ENCODE measurements at places on chromosomes 12 and 14.

DNA sequence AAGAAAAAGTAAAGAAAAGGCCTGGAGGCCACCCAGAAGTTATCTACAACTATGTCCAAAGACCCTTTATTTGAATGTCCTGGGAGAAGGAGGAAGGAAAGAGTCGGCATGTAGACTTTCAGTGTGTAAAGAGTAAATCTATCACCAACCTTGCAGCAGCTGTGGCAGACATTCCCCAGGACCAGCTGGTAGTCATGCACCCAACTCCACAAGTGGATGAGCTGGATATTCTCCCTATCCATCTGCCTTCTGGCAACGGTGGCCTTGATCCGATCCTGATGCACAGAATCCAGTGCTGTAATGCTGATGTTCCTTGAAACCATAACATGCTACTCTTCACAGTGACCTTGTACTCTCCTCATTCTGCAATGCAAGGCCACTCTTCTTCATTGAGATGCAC, 27.3 kb downstream of the KRT76 start:
- DNase-seq, result no peak

GRCh38 chr12:75850721-75851462, 180.7 kb downstream of the PHLDA1 start:
- DNase-seq, result no peak

DNA sequence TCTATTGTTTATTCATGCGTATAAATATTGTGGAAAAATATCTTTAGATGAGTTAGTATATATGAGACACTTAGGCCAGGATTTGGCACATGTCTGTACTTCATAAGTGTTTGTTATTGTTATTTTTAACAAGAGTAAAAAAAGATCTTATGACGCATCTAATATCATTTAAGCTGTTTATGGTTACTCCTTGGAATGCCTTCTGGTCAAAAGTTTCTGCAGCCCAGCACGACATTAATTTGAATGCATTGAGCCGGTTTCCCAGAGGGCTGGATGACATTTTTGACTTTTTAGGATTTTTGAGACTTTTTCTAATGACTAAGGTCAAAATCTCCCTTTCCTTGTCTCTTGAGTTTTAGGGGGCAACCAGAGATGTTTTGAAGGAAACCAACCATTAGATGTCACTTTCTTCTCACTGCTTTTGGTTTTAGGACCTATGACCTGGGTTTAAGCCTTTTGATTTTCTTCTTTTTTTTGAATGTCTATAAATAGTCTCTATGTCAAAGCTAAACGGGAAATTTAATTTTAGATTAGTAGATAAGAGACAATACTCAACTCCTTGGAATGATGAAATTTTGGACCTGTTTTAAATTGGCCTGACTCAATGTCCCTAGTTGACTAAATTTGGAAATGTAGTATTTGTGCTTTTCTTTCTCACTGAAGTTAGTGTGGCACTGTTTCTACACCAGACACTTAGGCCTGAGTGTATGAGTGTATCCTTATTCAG, 215.5 kb downstream of the AEBP2 start:
- DNase-seq, result no peak

DNA sequence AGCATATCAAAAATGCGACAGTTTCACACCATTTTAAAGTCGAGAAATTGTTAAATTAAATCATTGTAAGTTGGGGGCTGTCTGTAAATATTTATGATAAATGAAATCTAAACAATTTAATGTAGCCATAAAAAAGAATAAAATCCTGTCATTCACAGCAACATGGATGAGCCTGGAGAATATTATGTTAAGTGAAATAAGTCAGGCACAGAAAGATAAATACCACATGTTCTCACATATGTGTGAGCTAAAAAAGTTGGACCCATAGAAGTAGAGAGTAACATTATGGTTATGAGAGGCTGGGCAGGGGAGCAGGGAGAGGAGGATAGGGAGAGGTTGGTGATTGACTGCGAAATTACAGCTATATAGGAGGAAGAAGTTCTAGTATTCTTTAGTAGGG, 135.9 kb downstream of the GARIN6 start:
- no peak for DNase-seq

GRCh38 chr14:98259881-98260280, 1012.1 kb downstream of the BCL11B start:
- no peak for DNase-seq

DNA sequence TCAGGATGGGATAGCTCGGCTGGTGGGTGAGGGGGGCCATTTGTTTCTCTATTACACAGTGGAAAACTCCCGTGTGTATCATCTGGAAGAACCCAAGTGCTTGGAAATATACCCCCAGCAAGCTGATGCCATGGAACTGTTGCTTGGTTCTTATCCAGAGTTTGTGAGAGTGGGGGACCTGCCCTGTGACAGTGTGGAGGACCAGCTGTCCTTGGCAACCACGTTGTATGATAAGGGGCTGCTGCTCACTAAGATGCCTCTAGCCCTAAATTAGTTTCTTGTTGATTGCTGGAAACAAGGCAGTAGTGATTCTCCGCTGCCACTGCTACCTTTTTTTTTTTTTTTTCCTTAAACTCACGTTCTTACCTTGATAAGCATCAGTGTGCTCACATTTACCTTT, 1.9 kb downstream of the RIOX1 start:
- DNase-seq, result no peak

DNA sequence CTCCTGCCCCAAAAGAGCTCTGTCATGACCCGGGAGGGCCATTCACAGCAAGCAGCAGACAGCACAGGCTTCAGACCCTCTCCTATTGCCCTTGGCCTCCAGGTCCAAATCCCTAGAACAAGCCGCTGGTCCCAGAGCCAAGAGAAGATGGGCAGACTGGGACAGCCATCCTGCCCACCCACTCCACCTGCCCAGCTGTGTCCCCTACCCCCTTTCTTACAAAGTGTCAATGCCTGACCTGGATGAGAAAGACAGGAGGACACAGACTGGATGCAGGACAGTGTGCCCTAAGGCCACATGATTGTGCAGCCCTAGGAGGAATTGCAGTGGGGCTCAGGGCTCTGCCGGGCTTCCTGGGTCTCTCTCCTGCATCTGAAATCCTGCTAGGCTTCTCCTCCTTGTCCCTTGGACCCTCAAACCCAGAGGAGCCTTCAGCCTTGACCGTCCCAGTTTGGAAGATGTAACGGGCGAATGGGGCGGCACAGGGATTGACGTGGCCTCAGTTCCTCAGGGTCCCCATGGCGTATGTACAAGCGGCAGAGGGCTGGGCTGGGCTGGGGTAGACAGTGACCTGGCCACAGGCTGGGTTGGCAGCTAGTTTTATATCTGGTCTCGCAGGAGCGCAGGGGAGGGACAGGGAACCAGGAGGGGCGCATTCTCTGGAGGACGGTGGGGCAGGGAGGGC, 27.1 kb upstream of the BCDIN3D start:
- DNase-seq, result no peak

DNA sequence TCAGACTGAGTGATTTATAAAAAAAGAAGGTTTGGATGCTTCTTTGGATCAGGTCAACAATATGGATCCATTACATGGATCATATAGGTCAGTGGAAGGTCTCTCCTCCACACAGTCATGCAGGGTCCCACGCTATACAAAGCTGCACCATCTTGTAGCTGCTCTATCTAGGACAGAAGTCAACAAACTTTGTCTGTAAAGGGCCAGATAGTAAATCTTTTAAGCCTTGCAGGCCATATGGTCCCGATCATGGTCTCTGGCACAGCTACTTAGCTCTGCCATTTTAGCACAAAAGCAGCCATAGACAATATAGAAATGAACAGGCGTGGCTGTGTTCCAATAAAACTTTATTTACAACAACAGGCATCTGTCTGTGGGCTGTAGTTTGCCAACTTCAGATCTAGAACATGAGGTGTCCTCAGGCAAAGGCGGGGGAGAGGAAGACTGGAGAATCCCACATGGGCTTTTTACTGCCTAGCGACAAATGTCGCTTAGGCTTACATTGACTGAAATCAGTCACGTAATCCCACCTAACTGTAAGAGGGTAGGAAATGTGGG, 36.7 kb downstream of the TMEM233 start:
- DNase-seq, result no peak

DNA sequence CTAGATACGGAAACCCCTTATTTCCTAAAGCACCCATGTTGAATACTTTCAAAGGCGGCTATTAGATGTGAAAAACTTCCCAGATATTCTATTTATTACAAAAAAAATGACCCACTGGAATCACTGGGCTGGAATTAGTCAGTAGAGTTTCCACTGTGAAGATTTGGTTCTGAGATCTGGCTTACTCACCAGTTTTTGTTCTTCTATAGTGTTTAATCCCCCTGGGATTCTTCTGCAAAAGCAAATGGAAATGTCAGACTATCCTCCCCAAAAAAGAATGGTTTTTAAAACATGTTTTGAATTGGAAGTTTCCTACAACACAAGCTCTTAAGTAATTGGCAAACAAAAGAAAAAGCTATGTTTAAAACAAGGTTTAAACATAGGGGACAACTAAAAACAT, 166.4 kb downstream of the STXBP6 start:
- no peak for DNase-seq

GRCh38 chr14:89476354-89476896, 59.4 kb upstream of the FOXN3 start:
- DNase-seq, result no peak

- DNase-seq, result no peak
Observed at GRCh38 chr12:90978117-90978770, 23.3 kb upstream of the CCER1 start.

GRCh38 chr14:102930753-102931579, 8.5 kb downstream of the AMN start:
- DNase-seq, result no peak

GRCh38 chr14:58628406-58628805, 9.4 kb upstream of the DACT1 start:
- no peak for DNase-seq

DNA sequence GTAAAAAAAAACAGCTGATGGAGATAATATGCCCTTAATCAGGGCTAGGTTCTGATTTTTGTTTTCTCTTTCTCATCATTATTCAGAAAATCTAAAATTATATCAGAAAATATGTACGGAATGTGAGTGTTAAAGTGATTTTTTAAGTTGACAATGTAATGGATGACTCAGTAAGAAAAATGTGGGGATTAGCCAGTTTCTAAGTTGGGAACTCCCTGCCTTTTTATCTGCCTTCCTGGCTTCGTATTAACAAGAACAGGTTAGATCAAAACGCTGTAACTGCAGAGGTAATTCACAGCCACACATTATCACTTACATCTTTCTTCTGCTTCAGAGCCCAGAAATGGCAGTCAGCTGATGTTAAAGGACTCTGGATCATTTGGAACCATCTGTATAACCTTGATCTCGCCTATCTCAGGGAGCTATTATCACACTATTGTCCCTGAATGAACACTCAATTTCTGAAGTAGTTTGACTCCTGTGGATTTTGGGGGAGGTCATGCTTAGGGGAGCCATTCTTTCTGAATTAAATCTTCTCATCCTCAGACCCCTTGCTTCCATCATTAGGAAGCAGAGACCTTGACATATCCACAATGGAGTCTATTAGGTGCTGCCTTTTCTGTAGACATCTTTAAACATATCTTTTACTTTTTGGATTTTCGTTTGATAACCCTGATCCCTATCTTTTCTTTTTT, 135.7 kb upstream of the SLC16A7 start:
- no peak for DNase-seq

GRCh38 chr12:56591126-56591525, 39.0 kb downstream of the BAZ2A start:
- no peak for DNase-seq

DNA sequence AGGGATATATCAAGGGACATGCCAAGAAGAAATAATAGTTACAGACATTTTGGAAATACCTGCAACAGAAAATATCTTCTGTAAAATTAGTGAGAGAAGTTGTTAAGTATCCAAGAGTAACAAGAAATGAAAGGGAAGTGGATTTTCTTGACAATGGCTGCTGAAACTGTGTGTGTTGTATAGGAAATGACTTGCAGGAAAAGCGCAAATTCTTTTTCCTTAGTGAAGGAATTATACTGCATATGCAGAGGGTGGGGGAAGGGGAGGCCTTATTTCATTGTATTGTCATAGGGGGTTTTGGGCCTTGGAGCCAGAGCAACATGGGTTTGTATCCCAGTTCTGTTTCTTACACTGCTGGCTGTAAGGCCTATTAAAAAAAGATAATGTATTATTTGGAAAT, 84.4 kb upstream of the DDHD1 start:
- DNase-seq, result no peak

- DNase-seq, result no peak
Observed at GRCh38 chr14:59254146-59254910, 65.9 kb downstream of the DAAM1 start.

GRCh38 chr12:39122562-39123204, 217.3 kb upstream of the CPNE8 start:
- no peak for DNase-seq

DNA sequence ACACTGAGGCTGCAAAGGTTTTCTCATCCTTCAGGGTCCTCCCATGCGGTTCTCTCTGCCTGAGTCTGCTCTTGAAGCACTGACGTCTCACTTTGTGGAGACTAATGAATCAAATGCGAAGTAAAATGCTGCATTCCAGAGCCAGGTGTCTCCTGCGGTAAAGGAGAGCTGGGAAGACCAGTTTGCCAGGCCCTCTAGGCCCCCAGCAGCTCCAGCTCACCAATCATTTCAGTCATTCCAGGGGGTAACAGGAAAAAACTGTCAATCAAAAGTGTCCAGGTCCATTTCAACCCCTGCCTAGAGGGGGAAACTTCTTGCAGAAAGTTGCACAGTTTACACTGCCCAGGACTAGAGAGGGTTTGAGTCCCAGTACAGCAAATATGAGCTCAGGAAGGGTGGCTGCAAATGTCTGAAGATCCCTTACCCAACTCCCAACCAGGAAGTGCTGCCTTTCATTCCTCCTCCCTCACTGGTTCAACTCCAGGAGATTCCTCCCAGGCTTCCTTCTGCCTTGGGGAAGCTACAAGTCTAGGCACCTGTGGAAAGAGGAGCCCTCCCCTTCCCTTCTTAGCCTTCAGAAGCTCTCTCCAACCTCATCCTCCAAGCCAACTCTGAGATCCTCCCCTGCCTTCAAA, 2.7 kb upstream of the NXPH4 start:
- no peak for DNase-seq

- no peak for DNase-seq
Observed at GRCh38 chr12:94900496-94900895, 103.0 kb downstream of the NDUFA12 start.

DNA sequence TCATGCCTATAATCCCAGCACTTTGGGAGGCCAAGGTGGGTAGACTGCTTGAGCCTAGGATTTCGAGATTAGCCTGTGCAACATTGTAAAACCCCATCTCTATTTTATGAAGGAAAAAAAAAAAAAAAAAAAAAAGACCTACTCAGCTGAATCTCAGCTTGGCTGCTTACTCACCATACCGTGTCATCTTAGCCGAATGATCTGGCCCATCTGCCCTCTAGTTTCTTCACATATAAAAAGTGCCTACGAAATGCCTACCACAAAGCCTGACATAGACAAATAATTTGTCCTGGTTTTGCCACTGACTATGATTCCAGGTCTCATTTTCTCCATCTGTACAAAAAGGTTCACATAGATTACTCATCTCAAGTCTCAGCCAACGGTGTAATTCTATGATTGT, 10.1 kb downstream of the DIABLO start:
- DNase-seq, result no peak

GRCh38 chr12:113903381-113903863, 62.7 kb downstream of the RBM19 start:
- no peak for DNase-seq

DNA sequence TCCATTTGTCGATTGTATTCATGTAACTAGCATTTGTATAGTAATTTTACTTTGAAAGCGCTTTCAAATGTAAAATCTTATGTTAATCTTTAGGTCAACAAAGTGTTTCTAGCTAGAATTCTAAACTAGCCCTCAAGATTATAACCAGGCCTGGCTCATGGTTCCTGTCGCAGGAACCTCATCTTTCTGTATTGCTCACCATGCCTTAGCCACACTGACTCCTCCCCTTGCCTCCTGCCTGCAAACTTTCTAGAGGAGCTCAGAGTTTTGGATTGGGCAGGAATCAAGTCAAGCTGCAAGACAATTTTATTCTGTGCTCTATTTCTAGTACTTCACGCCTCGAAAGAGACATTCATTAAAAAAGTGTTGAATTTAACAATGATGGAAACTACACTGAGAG, 99.8 kb downstream of the TGFB3 start:
- no peak for DNase-seq

All from hematopoietic multipotent progenitor cell (in vitro differentiated cells).